ENCODE measurements at places on chromosomes 5 and 9.

DNA sequence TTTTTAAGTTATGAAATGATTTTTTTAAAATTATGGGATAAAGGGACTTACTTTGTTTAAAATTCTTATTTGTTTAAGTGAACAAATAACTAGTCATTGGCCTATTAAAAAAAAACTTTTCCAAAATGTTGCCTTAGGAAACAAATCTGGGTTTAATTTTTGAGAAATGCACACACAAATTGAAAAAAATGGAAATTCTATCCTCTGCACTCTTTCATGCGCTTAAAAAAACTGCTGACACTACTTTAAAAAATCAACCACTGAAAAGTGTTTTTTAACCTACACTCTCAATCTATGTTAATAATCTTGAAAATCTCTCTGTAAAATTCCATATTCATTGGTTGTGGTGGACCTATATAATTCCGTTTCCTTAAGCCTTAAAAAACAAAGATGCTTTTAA, 163.4 kb upstream of the DAB2 start:
- DNase-seq = no peak

- peak; percentile 39 for DNase-seq
Observed at GRCh38 chr9:82275258-82275927, 286.8 kb downstream of the SPATA31D1 start.

GRCh38 chr5:98454904-98455303, 318.6 kb upstream of the RGMB start:
- DNase-seq = peak; percentile 98

- DNase-seq = peak; percentile 80
Observed at GRCh38 chr9:21661626-21662025, 140.8 kb upstream of the MTAP start.

DNA sequence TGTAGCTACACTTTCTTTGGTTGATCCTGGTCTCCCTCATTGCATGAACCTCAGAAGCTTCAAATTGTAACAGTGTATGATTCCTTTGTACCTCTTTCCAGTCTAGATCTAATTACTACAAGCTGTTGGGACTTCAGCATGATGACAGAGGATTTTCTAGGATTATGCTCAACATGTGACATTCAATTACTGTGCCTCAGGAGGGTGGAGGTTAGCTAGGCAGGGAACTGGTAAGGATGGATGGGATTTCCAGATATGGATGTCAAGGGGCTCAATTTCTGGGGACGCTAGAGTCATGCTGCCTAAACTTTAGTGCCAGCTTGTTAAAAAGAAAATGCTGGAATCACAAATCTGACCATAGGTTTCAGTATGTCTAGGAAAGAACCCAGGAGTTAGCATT, 29.2 kb upstream of the GLRA1 start:
- DNase-seq = no peak

- DNase-seq = peak; percentile 37
Observed at GRCh38 chr9:5910413-5911057, 19.8 kb downstream of the MLANA start.

DNA sequence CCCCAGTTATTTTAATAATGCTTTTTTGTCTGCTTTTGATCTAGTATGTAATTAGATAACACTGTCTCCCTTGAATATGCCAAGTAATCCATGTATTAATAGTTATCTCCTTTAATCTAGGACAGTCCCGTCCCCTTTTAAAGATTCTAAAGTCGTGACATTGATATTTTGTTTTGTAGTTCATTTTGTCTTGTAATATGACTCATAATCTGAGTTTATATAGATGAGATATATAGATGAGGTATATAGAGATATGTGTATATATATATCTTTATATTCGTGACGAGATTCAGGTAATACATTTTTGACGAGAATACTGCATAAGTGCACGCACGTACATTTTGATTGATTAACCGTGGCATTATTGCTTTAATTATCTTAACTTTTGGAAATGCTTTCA, 1.6 kb downstream of the SREK1 start:
- no peak for DNase-seq

- DNase-seq = no peak
Observed at GRCh38 chr5:132669966-132670882, 3.6 kb upstream of the IL4 start.

DNA sequence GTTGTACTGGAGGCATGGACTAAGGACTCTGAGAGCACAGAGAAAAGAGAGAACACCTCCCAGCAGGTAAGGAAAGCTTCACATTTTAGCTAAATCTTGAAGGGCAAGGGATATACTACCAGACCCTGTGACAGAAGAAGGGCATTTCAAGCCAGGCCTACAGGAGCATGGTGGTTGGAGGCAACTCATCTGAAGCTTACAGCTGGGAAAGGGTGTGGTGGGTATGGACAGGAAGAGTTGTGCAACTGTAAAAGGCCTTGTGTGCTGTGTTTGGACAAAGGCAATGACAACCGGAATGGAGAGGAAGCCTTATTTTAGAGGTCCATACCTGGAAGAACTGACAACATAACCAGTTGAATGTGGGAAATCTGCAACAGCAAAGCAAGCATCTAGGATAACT, 31.2 kb downstream of the NIPSNAP3B start:
- no peak for DNase-seq

GRCh38 chr5:61866930-61867329, 439.1 kb upstream of the KIF2A start:
- DNase-seq = peak; percentile 85

- DNase-seq = peak; percentile 54
Observed at GRCh38 chr5:73853091-73853490, 227.1 kb downstream of the ARHGEF28 start.

GRCh38 chr9:103990311-103990710, 103.8 kb upstream of the SMC2 start:
- DNase-seq = no peak

DNA sequence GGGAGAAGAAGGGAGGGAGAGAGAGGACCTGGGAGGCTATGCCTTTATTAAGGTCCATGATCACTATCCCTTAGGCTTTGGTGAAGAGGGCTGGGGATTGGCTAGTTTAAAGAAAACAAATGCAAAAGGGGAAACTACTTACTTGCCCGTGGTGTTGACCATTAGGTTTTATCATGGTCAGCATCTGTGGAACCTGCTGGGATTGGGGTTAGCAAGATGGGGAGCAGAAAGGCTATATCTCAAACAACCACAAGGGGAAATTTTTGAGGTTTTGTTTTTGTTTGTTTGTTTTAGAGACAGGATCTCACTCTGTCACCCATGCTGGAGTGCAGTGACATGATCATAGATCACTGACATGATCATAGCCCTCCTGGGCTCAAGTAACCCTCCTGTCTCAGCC, 9.0 kb upstream of the RAD23B start:
- no peak for DNase-seq

DNA sequence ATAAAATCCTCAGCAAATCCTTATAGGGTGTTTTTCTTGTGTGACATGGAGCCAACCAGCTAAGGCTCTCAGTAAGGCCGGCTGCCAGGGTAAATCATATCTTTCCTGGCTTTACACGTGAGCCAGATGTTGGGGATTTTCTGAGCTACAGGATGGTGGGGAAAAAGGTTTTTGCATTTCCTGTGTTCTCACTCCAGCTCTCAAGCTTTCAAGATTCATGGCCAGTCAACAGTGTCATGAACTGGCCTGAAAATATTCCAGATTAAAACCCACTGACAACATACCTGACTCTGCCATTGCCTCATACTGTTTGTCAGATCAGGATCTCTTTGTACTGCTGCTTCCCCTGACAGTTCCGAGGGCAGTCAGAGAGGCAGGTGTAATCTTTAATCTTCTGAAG, 306.9 kb downstream of the GLIS3 start:
- peak; percentile 47 for DNase-seq

- DNase-seq = peak; percentile 41
Observed at GRCh38 chr9:76419782-76420380, 25.7 kb upstream of the RFK start.

- peak; percentile 17 for DNase-seq
Observed at GRCh38 chr5:21654-22233, 70.2 kb upstream of the PLEKHG4B start.

- DNase-seq = no peak
Observed at GRCh38 chr5:98072921-98073320, 700.5 kb upstream of the RGMB start.

- no peak for DNase-seq
Observed at GRCh38 chr9:34954225-34954624, 3.9 kb upstream of the PHF24 start.

DNA sequence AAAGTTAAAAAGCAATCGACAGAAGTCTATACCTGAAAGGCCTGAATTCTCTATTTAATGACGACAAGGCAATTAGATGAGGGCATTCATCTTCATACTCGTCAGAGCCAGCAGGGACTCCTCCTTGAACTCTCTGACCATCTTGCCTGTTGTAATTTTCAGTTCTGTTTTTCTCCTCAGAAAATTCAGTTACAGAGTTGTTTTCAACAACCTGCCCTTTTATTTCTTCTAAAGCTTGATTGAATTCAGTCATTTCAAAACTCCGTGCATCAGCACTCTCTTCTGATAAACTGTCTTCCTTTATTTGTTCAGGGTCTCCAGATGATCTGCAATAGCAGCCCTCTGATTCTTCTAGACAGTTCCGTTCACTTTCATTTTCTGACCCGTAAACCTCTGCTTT, 15.6 kb downstream of the RIOK2 start:
- DNase-seq = no peak

Measured in fibroblast of mammary gland (primary cell).